ENCODE measurements at places on chromosomes 2 and 18. TPM values are rescaled to one million over a fixed set of nuclear protein-coding genes. Genes with fewer than 3 reads are reported as not detected.

Gene COBLL1
- 33.3 TPM for total RNA-seq

Gene FOXI3
- total RNA-seq, result not detected

Gene SALL3
- total RNA-seq, result not detected

Gene NYAP2
- not detected for total RNA-seq

Gene RGPD4
- not detected for total RNA-seq

Gene IL36G
- not detected for total RNA-seq

Gene EMILIN2
- 16.3 TPM for total RNA-seq

Data from left colon (tissue), 2 donors.